ENCODE measurements at places on chromosomes 1 and 21.
A peak's percentile ranks its signal among the peaks of the same experiment; 100 is the strongest.

DNA sequence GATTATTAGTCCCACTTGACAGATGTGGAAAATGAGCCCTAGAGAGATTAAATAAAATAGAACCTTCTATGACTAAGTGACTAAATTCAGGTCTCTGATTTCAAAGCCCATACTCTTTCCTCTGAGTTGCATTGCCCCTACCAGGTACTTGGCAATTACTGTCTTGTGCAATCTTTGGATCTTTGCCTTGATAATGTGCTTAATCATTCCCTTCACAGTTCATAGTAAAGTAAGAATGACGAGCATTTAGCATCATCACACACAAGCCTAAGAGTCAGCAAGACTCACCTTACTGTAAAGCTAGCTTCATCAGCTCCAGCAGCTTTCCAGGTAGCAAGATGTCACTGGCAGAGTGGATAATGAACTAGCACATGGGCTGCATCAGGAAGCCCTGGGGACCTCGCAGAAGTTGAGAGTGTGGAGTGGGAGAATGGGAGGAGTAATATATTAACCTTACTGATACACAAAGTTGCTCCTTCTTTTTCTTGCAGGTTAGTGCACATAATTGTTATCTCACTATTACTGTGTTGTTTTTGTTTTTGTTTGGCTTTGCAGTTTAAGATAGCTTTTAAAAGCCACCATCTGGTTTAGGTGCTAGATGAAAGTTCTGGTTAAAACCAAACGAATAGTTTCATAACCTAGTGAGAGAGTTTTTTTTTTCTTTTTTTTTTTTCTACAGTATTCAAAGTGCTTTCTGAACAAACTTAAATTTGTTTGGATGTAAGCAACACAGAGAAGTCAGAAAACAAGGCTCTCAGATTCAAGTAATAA lies 71.8 kb downstream of the PBX1 start:
- DNase-seq: no peak

- DNase-seq: no peak
Measured at GRCh38 chr1:43706598-43707189, 642 bp upstream of the ST3GAL3 start.

- DNase-seq: no peak
Measured at GRCh38 chr1:157512036-157512969, 40.0 kb downstream of the FCRL5 start.

DNA sequence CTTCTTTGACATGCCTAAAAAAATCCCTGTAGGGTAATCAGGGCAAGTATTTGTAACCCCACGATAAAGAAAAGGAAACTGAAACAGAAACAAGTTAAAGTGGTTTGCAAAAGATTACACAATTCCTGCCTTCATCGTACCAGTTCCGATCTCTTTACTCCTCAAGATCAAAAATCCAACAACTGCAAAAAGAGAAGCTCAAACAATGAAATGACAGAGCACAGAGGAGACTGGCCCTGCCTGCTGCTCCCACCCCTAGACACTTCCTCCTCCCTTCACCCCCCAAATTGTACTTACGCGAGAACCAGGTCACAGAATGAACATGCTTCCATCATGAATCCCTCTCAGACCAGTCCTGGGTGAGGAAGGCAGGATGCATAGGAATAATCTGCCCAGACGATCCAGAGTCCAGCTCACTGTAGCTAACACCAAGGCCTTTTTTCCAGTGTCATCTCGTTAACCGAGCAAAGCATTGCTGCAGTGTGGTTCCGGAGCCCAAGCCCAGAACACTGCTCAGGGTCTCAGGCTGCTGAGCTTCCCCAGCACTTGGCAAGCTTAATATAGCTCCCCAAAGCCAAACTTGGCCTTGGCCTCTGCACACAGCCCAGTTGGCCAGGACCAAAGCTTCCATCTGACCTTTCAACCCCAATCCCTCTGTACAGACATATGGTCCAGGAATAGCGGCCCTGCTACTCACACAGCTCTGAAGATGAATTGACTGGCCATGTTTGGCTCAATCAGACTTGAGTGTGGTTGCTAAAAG lies 20.3 kb downstream of the RXRG start:
- peak; percentile 52 for DNase-seq

DNA sequence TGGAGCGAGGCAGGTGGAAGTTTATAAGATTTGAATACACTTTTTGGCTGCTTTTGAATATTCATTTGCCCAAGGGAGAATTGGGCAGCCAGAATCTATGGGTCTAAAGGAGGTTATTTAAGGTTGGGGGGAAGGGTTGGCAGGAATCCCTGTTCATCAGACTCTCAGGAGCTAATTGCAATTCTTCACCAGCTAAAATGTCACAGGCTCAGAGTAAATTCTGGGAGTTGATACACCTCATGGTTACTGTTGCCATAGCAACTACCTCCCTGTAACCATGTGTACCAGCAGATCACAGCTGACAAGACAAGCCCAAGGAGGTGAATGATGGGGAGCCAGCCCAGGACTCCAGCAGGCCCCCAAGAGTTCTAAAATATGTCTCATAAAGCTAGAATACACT lies 75.5 kb downstream of the CAMK2N1 start:
- no peak for DNase-seq

DNA sequence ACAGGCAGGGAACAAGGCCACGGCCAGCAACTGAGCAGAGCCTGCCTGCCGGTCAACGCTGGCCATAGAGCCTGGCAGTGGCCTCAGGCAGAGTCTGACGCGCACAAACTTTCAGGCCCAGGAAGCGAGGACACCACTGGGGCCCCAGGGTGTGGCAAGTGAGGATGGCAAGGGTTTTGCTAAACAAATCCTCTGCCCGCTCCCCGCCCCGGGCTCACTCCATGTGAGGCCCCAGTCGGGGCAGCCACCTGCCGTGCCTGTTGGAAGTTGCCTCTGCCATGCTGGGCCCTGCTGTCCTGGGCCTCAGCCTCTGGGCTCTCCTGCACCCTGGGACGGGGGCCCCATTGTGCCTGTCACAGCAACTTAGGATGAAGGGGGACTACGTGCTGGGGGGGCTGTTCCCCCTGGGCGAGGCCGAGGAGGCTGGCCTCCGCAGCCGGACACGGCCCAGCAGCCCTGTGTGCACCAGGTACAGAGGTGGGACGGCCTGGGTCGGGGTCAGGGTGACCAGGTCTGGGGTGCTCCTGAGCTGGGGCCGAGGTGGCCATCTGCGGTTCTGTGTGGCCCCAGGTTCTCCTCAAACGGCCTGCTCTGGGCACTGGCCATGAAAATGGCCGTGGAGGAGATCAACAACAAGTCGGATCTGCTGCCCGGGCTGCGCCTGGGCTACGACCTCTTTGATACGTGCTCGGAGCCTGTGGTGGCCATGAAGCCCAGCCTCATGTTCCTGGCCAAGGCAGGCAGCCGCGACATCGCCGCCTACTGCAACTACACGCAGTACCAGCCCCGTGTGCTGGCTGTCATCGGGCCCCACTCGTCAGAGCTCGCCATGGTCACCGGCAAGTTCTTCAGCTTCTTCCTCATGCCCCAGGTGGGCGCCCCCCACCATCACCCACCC lies at the start of gene TAS1R3:
Gene TAS1R3, plus strand, starts transcription at position 213 of the 898 bp plus-strand sequence. Its CDS starts 66 bp downstream, at position 279.
- no peak for DNase-seq

GRCh38 chr1:4673494-4673893 lies 19.1 kb downstream of the AJAP1 start:
- DNase-seq: no peak

- DNase-seq: peak; percentile 5
Measured at GRCh38 chr1:155197901-155198546, 9.7 kb downstream of the THBS3 start.

DNA sequence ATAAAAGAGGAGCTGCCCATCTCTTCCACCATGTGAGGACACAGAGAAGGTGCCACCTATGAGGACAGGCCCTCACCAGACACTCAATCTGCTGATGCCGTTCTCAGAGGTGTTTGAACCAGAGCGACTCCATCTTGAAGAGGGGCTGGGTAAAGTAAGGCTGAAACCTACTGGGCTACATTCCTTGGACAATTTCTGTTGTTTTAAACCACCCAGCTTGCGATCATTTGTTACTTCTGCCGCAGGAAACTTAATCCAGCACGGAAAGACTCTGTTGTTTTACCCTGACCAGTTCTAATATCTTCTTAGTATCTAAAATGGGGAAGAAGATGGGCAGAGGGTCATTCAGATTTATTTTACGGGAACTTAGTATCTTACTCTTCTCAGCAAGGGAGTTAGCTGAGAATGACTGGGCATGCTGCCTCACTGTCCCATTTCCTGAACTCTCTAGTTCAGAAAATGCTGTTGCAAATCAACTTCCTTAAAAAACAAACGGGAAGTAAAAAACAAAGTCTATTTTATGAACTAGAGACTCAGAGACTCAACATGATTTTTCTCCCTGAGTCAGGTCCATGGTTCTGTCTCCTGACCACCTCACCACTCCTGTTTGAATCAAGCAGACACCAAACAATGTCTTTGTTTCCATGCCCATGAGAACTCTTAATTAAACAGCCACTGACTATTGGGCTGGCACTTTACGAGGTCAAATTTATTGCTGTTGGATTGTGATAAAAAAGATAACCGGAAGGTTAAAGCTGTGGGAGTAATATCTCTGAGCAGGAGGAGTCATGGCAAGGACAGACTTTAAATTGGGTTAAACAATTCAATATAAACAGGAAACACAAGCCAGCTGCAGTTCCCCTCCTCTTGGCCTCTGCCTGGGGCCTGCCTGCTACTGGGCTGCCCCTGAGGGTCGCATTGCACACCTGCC lies 23.8 kb upstream of the IFNAR1 start:
- DNase-seq: no peak

GRCh38 chr1:230246551-230246950 lies 179.5 kb downstream of the GALNT2 start:
- no peak for DNase-seq

- no peak for DNase-seq
Measured at GRCh38 chr1:187638733-187639434, 810.1 kb downstream of the PLA2G4A start.
